AG08395 (cell line): ENCODE measurements at places on chromosomes 3 and 15.

- DNase-seq, result no peak
These were observed 1.0 kb upstream of the CEP70 start for GRCh38 chr3:138594935-138595610.

- no peak for DNase-seq
These were observed 65.4 kb upstream of the CLDN18 start for GRCh38 chr3:137944593-137944992.

DNA sequence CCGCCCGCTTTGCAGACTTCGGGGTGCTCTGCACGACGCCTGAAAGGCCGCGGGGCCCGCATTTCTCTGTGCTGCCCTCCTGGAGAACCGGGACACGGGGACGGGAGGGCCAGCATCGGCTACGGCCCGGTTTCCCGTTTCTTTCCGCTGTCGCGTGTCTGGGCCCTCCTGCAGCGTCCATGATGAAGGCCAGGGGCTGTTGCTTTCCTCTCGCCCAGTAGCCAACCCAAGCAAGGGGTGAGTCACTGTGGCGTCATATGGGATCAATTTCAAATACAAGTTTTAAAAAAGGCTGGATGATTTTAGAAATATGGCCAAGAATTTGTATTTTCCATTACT, 435 bp downstream of the SLC35G2 start:
- peak; percentile 78 for DNase-seq

- DNase-seq, result peak; percentile 64
These were observed 1.4 kb downstream of the CEMIP start for GRCh38 chr15:80780416-80781221.

GRCh38 chr3:186171521-186171920, 62.6 kb upstream of the ETV5 start:
- DNase-seq, result no peak

DNA sequence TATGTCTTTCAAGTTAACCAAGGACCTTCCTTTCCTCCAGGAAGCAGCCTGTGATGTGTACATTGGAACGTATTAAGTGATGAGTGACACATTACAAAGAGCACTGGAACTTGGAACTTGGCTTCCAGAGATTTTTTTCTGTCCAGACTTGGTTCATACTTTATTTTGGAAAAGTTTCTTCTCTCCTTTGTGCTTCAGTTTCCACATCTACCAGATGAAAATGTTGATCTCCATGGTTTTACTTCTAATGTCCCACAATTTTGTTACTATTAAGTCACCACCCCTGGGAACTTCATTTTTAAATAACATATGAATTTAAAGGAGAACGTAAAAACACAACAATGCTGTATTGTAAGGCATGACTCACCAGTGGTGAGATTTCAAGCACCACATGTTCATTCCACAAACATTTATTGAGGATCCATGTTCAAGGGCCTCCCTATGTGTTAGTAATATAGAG, 290.7 kb upstream of the LMCD1 start:
- DNase-seq, result peak; percentile 21

GRCh38 chr3:132008837-132009236, 26.0 kb downstream of the CPNE4 start:
- no peak for DNase-seq

GRCh38 chr3:194447161-194447560, 39.6 kb downstream of the ATP13A3 start:
- no peak for DNase-seq

GRCh38 chr15:89662893-89663626, 7.8 kb upstream of the KIF7 start:
- DNase-seq, result peak; percentile 98

DNA sequence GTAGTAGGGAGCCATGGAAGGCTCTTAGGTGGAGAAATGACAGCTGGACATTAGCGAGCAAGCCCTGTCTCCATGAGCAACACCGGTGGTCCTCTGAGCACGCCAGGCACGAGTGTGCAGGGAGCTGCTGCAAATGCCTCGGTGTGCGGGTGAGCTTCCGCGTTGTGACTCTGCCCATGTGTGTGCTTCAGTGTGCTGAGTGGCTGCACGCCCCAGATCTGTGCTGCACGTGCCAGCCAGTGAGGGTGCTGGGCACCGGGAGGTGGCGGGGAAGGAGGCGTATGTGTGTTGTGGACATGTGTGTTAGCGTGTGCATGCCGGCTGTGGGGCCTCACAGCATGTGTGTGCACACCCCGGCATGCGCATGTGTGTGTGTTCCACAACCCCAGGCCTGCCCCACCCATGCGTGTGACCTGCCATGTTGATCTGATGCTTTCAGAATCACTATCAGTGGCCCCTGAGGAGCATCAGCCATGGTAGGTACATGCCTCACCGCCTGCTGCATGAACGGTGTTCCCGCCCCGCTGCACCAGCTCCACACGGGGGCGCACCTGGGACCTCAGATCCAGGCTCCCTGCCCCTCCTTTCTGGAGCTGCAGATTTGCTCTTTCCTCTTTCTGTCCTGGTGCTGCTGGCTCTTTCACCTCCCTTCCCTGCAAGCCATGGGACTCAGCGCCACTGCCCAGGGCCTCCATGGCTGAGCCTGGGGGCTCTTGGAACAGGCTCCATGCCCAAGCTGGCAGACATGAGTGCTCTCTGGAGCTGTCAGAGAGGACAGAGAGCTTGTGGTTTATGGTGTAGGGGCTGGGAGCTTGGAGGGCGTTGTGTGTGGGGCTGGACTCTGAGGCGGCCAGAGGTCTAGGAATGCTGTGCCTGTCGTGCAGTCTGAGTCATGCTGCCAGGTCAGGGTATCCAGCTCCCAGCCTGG, 169.4 kb downstream of the TBC1D2B start:
- DNase-seq, result no peak

- DNase-seq, result no peak
These were observed 21.9 kb downstream of the AAGAB start for GRCh38 chr15:67232591-67232990.

DNA sequence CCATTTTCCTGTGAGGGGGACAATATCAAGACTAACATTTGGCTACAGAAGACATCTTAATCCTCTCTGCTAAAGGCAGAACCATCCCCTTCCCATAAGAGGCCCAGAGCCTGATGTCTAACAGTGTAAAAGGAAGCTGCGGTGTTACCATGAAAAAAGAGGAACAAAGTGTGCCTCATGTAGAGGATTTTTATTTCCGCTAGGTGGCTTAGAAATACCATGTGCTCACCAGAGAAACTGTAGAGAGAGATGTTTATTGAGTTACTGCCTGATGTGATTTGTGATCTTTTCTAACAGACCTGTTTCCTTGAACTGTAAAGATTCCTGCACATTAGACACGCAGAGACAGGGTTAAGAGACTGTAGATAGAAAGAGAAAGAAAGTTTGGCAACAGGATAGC, 22.0 kb downstream of the OR5H15 start:
- DNase-seq, result no peak

DNA sequence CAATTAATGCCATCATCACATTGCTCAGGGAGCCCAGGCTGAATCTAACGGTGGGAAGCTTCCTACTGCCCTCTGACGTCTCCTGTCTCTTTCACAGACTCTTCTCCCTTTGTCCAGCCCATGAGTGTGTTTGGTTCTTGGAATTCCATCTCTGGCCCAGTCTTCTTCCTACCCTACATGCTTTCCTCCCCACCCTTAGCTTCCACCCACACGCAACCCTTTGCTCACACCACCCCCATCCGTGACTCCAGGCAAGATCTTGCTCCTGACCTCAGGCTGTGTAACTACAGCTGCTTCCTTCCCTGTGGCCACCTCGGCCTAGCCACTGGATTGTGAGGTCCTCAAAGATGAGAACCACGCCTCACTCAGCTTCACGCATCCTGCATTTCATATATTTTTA, 72.3 kb upstream of the THBS1 start:
- DNase-seq, result no peak

- no peak for DNase-seq
These were observed 60.5 kb downstream of the CLDN1 start for GRCh38 chr3:190261740-190262139.

- DNase-seq, result no peak
These were observed 168.6 kb downstream of the KLF13 start for GRCh38 chr15:31495281-31495680.

DNA sequence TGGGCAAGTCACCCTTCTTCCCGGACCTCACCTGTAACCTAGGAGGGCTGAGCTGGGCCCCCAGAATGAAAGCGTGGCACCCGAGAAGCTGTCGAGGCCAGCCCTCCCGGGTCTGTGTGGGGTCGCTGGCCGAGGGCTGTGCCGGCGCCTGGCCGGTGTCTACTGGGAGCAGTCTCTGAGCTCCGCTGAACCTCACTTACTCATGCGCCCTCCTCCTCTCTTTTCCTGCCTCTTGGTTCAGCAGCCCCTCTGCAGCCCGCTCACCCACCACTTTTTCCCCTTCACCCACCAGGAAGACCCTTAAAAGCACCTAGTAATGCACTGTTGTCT, 419 bp downstream of the HYKK start:
- DNase-seq, result no peak

DNA sequence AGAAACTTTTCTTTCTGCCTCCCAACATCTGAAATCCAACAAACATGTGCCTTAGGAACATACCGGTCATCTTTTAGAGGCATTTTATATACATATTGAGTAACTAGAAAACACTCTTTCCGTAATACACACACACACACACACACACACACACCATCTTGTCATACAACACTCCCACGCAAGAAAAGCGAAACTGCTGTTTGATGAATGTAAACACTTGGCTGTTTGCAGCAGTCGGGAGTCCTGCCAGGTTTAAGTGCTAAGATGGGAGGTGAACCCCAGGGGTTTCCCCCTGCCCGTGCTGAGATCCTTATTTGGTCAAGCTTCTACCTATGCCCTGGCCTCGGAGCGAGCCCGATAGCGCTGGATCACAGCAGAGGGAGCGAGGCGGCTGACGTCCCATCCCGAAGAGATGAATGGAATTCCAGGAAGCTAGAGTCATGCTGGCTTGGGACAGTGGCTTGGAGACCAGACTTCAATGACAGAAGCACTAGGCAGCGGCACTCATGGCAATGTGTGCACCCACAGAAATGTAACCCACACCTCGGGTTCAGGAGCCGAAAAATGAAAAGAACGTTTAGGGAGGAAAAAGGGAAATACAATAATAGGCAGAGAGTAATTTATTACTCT, 1.3 kb upstream of the THBS1 start:
- peak; percentile 81 for DNase-seq

GRCh38 chr3:17136136-17136721, 251.5 kb downstream of the PLCL2 start:
- no peak for DNase-seq

DNA sequence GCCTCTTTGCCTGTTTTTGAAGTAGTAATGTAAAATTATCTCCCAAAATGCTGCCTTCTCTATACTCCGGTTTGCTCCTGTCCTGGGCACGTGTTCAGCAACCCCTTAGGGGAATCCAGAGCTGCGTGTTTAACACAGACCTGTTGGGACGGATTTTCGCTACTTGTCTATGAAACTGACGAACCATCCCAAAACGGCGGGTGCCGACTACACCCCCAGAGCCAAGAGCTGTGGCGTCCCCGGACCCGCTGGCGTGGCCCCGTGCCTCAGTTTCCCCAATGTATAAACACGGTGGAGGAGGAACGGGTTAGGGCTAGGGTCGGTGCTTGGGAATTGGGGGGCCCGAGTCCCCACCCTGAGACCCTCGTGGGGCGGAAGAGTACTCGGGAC, 473 bp downstream of the FHIT start:
- no peak for DNase-seq

- DNase-seq, result peak; percentile 31
These were observed 191.3 kb downstream of the XXYLT1 start for GRCh38 chr3:195079636-195080035.

- peak; percentile 56 for DNase-seq
These were observed 104.2 kb upstream of the SLC7A14 start for GRCh38 chr3:170689893-170690660.
